ENCODE measurements at places on chromosomes 5 and 9. TPM values are rescaled to one million over a fixed set of nuclear protein-coding genes. Genes with fewer than 3 reads are reported as not detected.

SLC22A4 gene
- 2.5 TPM for total RNA-seq

RNF20 gene
- total RNA-seq, result 26.7 TPM

KCNIP1 gene
- 23.3 TPM for total RNA-seq

DMRTA1 gene
- 0.91 TPM for total RNA-seq

CXXC5 gene
- total RNA-seq, result 76.6 TPM

SEMA6A gene
- 181 TPM for total RNA-seq

OCLN gene
- total RNA-seq, result 7.6 TPM

FAM151B gene
- 14.7 TPM for total RNA-seq

CDC25C gene
- 5.1 TPM for total RNA-seq

GFI1B gene
- total RNA-seq, result 0.09 TPM

STPG3 gene
- total RNA-seq, result not detected

CSF1R gene
- total RNA-seq, result 8.7 TPM

TBCA gene
- 61.0 TPM for total RNA-seq

IL33 gene
- total RNA-seq, result 10.3 TPM

TMC1 gene
- total RNA-seq, result 0.45 TPM

TRMT10B gene
- total RNA-seq, result 5.1 TPM

HAUS6 gene
- total RNA-seq, result 25.4 TPM
